ENCODE measurements at places on chromosomes 1 and 21. TPM values are rescaled to one million over a fixed set of nuclear protein-coding genes. Genes with fewer than 3 reads are reported as not detected.

Gene IFI44
- total RNA-seq: 5.2 TPM

DNA sequence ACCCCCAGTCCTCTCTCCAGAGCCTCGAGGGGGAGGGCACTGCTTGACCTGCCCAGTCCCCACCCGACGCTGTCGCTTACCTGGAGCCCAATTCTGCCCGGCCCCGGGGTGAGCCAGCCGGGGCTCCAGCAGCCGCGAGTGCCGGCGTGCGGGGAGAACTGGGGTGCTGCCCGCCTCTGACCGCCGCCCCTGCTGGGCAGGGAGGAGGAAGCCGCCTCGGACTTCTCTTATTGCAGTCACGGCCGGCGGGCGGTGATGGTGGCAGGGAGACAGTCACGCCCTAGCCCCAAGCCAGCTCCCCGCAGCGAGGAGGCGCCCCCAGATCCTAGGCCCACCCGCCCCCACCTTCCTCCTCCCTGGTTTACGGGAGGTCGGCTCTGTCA is at the start of gene FGR:
FGR (minus strand) TSS at position 201 of the 383 bp plus-strand sequence. CDS start 11,269 bp downstream, outside the sequence.
- no peak for DNase-seq

DNA sequence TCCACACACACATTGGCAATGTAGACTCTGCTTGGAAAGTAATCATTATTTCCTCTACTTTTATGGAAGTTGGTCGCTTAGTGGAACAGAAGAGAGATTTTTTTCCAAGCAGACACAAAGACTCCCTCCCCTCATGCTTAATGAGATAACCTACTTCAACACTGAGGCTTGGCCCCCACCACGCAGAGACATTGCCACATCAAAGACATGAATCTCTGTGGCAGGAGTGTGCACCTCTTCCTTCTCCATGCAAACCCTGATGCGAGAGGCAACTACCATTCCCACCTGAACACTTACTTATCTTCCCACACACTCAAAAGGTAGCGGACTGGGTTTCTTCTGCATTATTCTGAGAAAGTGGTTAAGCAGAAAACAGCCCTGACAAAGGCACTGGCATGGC is 37.3 kb upstream of the LPAR3 start:
- DNase-seq: no peak

Gene RIT1
- total RNA-seq: 7.2 TPM

All from left lobe of liver (tissue), 2 donors.